ENCODE measurements at places on chromosomes 11 and 22.

DNA sequence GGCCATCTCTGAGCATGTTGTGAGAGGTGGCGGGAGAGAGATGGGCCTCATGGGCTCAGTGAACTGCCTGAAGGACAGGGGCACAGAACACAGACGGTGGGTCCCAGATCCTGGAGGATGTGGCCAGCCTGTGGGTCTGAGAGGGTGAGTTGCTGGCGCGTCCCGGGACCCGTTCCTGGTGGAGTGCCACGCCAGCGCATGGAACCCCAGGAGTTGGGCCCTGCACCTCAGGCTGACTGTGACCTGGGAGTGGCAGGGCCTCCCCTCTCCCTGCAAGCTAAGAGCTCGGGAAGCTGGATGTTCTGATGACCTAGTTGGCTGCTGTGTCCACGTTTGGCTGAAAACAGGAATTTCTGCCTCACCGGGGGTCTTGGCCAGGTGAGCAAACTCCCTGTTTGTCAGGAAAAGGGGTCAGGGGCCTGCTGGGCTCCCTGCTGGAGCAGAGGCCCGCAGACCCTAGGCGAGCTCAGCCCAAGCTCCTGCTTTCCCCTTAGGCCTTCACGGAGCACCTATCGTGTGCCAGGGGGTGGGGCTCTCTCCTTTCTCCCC lies 15.0 kb downstream of the LRRC32 start:
- no peak for DNase-seq

GRCh38 chr22:48208894-48209293 lies 1446.4 kb downstream of the TBC1D22A start:
- DNase-seq, result no peak

GRCh38 chr22:22981670-22982571 lies 88.4 kb upstream of the GNAZ start:
- no peak for DNase-seq

DNA sequence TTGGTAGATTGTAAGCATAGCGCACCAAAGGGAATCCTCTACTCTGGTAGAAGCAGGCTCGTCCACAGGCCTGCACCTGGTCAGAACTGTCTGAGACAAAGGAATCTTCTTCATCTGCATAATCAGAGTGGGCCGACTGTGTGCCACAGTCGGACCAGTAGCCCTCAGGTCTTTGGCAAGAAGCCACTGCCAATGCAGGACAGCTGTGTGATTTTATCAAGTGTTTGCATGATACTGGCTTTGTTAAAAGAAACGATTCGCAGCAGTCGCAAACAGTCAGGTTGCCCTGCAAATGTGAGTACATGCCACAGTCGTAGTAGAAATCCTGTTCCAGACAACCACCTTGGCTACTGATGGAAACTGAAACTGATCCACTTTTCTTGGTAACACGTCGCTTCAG lies 4.9 kb upstream of the CCDC34 start:
- no peak for DNase-seq

GRCh38 chr22:36734171-36735058 lies 30.9 kb upstream of the CACNG2 start:
- no peak for DNase-seq

DNA sequence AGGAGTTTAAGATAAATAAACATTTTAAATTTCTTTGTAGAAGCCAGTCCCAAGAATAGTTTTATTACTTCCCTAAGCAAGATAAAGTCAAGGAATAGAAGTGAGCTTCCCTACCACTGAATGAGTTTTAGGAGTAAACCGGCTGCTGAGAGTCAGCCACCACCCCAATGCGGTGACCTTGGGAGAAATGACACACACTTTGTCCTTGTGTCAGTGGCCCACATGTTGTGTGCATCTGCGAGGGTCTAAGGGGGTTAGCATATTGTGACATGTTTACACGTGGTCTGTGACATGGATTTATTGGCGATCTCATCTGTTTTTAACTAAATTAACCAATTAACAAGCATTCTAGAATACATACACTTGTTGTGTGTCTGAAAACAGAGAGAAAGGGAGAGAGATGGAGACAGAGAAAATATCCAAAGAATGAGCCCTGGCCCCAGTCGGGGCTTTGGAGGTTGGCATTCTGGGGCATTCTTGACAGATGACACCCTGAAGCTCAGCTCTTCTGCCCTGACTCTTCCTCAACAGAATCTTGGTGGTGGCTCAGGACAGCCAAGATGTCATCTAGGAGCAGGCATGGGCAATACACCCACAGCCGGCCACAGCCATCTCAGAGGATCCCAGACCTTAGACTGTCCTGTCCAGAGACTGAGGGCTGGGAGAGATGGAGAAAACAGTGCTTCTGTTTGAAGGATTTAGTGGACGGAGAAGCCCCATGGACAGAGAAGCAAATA lies 29.7 kb upstream of the TMPRSS4 start:
- DNase-seq, result no peak

DNA sequence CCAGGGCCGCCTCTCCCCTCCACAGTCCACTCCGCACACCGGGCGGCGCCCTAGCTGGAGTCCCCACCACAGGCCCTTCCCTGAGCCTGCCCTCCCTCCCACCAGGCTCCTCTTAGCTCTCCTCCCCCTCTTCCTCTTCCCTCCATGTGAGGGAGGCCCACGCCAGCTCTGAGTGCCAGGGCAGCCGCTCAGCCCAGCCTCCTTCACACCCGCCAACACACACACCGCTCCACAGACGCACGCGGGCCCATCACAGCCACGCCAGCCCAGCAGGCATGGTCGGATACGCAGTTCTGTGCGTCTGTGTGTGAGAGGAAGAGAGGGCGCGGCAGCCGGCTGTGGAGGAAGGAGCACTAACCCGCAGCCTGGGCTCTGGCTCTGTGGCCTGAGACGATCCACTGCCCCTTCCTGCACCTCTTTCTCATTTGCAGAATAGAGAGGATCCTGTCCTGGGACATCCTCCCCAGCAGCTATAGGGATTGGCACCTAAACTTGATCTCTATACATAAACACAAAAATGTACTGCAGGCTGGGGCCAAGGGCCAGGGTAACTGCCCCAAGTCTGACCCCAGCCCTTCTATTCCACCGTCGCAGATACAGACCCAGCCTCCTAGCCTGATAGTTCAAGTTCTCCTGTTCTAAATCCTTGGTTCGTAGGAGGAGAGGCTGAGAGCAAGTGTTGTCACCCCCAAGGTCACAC lies 3.5 kb downstream of the CHRM4 start:
- DNase-seq, result no peak

- no peak for DNase-seq
These were observed 81.3 kb upstream of the ARHGAP20 start for GRCh38 chr11:110793556-110793955.

DNA sequence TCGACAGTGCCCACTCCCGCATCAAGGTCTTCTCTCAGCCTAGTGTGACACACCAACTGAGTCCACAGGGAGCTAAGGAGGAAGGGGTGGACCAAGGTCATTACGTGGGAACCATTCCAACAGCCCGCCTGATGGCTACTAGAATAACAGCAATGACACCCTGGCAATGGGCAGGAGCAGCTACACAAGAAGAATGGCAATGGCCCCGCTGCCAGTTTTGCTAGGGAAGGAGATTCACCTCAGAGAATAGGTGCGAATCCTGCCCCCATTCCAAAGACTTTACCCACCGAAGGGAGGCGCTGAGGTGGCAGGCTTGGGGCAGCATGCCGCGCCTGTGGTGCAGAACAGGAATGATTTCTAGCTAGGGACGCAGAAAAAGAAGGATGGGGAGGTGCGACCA lies 9.1 kb downstream of the WT1 start:
- no peak for DNase-seq

- DNase-seq, result no peak
These were observed 423 bp downstream of the PEX16 start for GRCh38 chr11:45917286-45917622.

DNA sequence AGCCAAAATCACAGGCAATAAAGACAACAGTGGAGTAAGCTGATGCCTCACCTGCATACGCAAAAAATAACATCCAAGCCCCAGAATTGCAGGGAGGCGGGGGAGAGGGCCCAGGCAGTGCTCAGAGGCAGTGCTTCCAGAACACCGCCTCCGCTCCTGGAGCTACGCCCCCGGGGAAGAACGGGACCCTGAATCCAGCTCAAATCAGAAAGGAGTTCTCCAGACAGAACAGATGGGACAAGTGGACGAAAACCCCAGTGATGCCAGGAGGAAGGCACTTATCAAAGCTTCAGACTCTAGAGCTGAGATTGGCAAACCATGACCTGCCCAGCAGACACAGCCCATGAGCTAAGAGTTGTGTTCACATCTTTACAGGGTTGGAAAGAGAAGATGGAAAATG lies 683.9 kb downstream of the TBC1D22A start:
- no peak for DNase-seq

GRCh38 chr11:83773950-83774880 lies 488.0 kb upstream of the CCDC90B start:
- DNase-seq, result no peak

- DNase-seq, result no peak
These were observed 1.2 kb downstream of the PTS start for GRCh38 chr11:112227471-112227870.

- DNase-seq, result no peak
These were observed 17.2 kb downstream of the TEF start for GRCh38 chr22:41398921-41399320.

DNA sequence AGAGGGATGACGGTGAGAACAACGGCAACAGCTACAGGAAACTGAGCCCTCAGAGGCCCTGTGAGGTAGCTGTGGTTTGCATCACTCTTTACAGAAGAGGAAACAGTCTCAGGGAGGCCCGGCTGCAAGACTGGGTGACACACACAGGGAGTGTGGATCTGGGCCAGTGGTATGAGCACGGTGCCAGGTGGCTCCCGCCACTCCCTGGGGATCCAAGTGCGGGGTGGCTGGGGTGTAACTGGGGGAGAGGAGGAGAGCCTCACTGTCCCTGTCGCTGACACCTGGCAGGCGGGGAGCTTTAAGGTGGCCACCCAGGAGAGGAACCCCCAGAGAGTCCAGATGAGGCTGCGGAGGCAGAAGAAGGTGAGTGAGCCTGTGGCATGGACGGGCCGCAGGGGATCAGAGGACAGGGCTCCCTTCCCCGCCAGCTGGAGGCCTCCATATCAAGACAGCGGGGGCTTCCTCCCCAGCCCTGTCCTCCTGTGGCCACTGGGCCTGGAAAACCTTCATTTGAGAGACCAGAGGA lies 5.6 kb downstream of the RGL4 start:
- DNase-seq, result no peak

GRCh38 chr22:31533374-31533773 lies 37.0 kb downstream of the SFI1 start:
- no peak for DNase-seq

DNA sequence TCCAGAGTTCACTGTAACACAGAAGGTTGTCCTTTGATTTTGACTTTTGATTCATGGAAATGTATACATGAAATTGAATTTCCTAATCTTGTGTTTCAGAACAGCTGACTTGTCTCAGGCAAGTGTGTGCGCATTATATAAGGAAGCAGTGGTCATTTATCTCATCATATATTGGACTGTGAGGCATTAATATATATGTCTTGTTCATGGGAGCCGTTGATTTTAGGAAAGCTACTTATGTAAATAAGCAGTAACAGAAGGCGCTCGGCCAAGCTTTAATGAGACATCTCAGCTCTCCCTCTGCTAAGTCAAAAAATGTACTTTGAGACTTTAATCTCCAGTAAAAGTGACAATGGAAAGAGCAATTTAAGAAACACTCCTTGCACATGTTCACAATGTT lies 100.5 kb downstream of the PDHX start:
- no peak for DNase-seq

DNA sequence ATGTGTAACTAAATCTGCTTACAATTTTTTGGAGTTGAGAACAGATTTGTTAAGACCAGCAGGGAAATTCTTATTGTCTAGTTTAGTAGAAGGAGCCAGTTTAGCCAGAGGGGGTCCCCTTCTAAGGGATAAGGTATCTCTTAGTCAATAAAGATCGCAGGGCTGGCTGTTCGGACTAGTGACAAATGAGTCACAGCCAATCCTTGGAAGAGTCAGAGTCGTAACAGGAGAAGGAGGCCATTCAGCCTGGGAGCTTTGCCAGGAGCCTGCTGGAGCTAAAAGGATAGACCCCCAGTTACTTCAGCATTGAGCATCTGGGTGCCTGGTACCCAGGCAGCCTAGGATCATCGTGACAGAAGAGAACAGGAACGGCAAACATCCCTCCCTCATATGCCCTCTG lies 191.6 kb upstream of the ARHGAP20 start:
- DNase-seq, result no peak

- peak; percentile 80 for DNase-seq
These were observed 46.4 kb downstream of the EIF3F start for GRCh38 chr11:8033305-8034105.

DNA sequence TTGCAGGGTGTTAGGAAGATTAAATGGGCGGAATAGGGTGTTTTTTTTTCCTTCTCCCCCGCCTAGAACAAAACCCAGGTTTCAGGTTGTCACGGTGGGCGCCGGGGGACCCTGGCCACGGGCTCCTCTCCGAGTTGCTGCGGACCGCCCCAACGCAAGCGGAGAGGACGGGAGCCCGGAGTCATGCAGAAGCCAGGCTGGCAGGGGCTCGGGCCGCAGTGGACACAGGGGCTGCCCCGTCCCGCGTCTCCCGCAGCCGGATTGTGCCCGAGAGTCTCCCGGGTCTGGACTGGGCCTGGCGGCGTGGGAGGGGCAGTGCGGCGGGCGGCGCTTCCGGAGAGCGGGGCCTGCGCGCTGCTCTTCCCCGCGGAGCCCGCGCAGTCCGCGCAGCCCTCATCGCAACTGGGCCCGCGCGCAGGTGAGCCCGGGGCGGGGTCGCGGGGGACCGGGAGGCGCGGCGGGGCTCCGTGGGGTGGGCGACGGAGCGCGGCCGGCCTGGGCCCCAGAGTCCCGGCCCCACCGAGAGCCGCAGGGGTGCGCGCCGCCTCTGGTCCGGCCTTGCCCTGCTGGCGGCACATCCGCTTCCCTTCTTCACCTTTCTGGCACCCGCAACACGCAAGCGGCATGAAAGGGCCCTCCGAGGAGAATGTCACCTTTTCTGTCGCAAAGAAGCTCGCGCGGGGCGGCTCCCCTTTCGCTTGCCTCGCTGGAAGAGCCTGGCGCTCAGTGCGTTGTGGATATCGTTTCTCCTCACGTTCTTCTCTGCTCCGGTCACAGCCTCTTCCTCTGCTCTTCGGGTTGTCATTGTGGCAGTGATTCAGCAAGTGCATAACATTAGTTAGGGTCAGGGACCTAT lies at the start of gene TIRAP:
TSS of gene TIRAP (plus strand) at position 358 of the 856 bp plus-strand sequence. CDS start 7,802 bp downstream, outside the sequence.
- DNase-seq, result no peak

DNA sequence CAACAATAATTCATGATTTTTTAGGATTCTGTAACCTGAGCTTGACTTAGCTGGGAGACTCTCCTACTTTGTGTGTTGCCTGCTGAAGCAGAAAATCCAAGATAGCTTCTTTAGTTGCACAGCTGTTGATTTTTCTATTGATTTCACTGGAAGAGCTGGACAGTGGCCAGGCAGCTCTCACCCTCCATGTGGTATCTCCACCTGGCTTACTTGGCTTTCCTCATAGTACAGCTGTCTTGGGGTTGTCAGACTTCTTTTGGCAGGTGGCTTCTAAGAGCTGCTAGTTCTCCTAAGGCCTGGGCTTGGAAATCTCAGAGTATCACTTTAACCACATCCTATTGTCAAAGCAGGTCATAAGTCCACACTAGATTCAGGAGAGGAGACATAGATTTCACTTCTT lies 130.8 kb upstream of the SPON1 start:
- no peak for DNase-seq

- DNase-seq, result no peak
These were observed 102.1 kb upstream of the IGLL5 start for GRCh38 chr22:22785316-22786065.

- no peak for DNase-seq
These were observed 9.8 kb upstream of the CECR2 start for GRCh38 chr22:17359501-17359900.

- no peak for DNase-seq
These were observed 363.7 kb downstream of the NXPE2 start for GRCh38 chr11:115042002-115042401.

- DNase-seq, result no peak
These were observed 40.0 kb upstream of the LRRC4C start for GRCh38 chr11:41499429-41499828.

- DNase-seq, result no peak
These were observed 4.2 kb upstream of the SYT8 start for GRCh38 chr11:1830322-1831223.
